Hematopoietic multipotent progenitor cell treated with erythropoietin and hydrocortisone succinate and interleukin-3 and kit ligand, for 6 days (in vitro differentiated cells): ENCODE measurements at places on chromosomes 6 and 20.

DNA sequence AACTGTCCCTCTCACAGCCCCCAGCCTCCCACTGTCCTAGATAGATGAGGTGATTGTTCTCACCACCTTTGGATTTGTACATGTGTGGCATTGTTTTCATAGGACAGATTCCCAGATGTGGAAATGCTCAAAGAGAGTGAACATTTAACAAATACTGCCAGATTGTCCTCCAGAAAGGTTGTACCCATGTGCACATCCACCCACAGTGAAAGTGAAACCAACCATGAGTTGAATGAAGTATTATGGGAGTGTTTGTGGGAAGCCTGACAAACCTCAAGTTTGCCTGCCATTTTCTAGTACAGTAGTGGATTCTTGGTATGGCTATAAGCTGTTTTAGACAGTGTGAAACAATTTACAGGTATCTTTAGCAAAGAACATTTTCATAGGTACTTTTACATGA is 42.7 kb downstream of the ANKRD6 start:
- DNase-seq, result peak; percentile 17

- no peak for DNase-seq
These were observed 4.5 kb downstream of the LMBRD1 start for GRCh38 chr6:69792292-69792691.

DNA sequence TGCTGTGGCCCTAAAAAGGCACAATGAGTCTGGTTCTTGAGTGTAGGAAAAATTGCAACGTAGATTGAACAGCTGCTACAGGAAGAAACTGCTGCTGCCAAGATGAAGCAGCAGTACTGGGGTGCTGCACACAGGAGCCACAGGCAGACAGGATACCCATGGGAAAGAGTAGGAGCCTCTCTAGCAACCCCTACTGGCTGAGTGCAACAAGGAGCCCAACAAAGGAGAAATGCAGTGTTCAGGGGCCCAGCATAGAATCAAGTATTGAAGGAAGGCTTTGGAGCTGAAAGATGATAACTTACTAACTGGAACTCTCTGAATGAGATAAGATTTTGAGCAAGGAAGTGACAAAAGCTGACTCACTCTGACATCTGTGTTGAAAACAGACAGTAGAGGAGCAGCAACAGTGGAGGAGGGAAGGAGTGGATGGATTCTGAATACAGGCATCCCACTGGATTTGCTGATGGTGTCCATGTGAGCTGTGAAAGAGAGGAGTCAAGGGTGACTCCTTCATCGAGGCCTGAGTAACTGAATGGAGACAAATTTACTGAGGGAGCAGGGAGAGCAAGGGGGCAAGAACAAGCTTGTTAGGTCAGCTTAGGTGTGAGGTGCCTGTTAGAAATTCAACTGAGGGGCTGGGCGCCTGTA is 534.7 kb upstream of the JARID2 start:
- DNase-seq, result peak; percentile 94

GRCh38 chr6:162442687-162443086 is 284.9 kb downstream of the PRKN start:
- peak; percentile 2 for DNase-seq

DNA sequence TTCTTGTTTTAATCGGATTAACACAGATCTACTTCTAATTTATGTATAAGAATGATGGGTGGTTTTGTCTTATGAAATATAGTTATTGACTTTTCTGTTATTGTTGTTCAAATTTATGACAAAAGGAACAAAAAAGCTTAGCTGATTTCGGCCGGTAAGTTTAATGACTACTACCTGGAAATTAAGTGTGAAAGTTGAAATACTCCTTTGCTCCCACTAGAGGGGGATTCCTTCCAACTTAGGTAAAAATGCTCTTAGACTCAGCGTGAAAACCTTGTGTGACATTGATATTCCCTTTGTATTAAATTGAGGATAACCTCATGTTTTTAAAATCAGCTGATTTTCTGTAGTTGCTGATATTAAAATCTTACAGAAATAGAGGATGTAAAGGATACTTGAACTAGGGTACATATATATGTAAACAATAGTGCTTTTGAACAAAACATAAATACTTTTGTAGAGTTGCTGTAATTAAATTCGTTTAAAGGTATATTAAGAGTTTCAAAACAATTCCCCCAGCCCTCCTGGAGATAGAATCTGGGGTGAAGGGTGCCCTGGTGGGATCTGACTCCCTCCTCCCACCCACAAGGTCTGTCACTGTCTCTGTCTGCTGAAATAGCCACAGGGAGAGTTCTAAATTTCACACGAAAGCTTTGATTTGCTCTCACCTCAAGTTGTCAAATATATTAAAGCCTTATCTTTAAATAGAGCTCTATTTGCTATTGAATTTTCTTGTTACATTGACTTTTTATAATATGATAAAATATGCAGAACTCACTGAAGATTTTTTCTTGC is 257.5 kb downstream of the ARID1B start:
- DNase-seq, result peak; percentile 81

- DNase-seq, result no peak
These were observed 231.6 kb downstream of the ARHGAP18 start for GRCh38 chr6:129478379-129478778.

- no peak for DNase-seq
These were observed 66.7 kb downstream of the LRRC1 start for GRCh38 chr6:53861518-53861917.

DNA sequence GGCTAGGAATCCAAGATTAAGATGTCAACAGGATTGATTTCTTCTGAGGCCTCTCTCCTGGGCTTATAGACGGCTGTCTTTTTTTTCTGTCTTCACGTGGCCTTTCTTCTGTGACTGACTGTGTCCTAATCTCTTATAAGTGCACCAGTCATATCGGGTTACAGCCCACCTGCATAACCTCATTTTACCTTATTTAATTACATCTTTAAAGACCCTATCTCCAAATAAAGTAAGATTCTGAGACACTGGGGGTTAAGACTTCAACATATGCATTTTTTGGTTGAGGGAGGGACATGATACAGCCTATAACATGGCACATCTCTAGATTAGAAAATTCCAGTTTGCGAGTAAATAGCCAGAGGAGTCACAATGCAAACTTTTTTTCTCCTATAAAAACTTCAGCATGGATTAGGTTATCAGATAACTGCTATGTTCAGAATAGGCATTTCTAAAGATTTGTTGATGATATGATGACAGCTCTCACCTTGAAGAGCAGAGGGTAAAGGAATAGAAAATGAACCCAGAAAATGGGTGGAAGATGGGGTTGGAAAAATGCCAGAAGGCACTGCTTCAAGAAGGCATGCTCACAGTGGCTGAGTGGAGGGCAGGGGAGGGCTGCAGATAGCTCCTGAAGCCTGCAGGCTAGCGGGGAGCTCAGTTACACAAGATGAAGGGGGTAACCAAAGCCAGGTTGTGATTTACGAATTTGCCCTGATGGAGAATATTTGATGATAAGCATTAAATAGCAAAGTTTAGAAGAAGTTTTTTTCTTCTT is 8.7 kb upstream of the PDE7B start:
- DNase-seq, result no peak

GRCh38 chr6:147695819-147696218 is 187.3 kb downstream of the SAMD5 start:
- peak; percentile 24 for DNase-seq

DNA sequence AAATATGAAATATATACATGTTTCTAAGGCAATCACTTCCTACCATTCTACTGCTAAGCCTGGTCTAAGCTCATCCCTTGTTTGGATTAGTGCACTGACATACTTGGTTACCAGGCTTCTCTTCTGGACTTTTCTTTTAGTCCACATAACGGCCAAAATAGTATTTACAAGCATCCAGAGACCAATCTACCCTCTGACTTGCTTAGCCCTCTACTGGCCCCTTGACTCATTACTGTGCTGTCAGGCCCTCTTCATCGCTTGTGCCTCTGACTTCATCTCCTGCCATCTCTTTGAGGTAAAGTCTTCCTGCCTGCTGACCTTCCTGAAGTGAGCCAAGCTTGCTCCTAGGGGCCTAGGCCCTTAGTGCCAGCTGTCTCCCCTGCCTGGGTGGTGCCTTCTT is 35.1 kb downstream of the TULP4 start:
- DNase-seq, result no peak

DNA sequence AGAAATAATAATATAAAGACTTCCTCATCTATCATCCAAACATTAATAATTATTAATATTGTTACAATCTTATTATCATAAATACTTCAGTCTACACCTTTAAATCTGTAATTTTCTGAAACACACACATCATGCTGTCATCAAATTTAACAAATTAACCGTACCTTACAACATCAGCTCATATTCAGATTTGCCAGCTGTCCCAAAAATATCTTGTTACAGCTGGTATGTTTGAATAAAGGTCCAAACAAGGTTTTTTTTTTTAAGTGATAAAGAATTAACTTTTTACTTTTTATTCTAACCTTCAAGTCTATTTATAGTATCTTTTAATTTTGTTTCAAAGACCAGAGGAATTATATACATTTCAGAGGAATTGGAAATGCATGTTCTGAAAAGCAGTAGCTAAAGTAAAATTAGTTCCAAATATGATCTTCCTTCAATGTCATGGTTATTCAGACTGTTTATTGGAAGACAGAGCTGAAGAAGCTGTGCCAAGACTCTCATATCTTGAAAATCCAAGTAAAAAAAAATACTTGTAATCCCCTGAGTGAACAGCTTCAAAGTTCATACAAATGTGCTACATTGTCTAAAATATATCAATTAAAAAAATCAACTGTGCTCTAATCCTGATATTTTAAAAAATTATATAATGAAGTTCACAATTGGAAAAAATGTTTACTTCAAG is 161.7 kb upstream of the BMP5 start:
- no peak for DNase-seq

DNA sequence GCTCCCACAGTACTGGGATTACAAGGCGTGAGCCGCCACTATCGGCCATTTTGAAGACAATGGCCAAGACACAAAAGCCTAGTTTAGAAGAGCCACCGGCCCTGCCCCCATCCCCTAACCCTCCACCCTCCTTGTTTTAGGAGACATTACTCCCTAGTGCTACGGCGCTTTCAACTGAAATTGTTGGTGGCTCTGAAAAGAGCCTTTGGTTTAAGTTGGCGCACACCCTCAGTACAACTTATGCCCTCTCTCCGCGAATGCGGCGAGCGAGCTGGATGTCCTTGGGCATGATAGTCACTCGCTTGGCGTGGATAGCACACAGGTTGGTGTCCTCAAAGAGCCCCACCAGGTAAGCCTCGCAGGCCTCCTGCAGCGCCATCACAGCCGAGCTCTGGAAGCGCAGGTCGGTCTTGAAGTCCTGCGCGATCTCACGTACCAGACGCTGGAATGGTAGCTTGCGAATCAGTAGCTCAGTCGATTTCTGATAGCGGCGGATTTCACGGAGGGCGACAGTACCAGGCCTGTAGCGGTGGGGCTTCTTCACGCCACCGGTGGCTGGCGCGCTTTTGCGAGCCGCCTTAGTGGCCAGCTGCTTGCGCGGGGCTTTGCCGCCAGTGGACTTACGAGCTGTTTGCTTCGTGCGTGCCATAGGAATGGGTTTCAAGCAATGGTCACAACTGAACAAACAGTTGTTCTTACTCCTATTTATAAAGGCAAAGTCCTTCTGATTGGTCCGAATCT is 114.9 kb upstream of the BTN3A2 start:
- DNase-seq, result peak; percentile 96

DNA sequence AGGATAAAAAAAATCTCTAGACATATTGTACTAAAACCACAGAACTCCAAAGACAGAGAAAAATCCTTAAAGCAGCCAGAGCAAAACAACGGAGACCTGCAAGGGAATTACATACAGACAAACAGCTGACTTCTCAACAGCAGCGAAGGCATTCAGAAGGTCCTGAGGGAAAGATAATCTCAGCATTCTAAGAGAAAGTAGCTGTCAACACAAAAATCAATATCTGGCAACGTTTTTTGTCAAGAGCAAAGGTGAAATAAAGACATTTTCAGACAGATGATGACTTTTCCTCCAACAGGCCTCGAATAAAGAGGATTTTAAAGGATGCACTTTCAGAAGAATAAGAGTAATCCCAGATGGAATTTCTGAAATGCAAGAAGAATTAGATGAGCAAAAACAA is 6.1 kb upstream of the SCGN start:
- DNase-seq, result no peak

- DNase-seq, result no peak
These were observed 371.7 kb upstream of the RUNX2 start for GRCh38 chr6:44956396-44956795.

GRCh38 chr20:10521068-10521831 is 86.1 kb downstream of the SLX4IP start:
- no peak for DNase-seq
